Activated CD4-positive, alpha-beta T cell treated with anti-CD3 and anti-CD28 coated beads for 36 hours (primary cell): ENCODE measurements at places on chromosomes 1 and 21.

GRCh38 chr21:38478782-38479181, 19.5 kb downstream of the ERG start:
- DNase-seq = peak; percentile 52

GRCh38 chr1:211639475-211640300, 35.7 kb downstream of the NEK2 start:
- no peak for DNase-seq

- DNase-seq = no peak
Measured at GRCh38 chr1:214989341-214989740, 93.2 kb upstream of the KCNK2 start.

DNA sequence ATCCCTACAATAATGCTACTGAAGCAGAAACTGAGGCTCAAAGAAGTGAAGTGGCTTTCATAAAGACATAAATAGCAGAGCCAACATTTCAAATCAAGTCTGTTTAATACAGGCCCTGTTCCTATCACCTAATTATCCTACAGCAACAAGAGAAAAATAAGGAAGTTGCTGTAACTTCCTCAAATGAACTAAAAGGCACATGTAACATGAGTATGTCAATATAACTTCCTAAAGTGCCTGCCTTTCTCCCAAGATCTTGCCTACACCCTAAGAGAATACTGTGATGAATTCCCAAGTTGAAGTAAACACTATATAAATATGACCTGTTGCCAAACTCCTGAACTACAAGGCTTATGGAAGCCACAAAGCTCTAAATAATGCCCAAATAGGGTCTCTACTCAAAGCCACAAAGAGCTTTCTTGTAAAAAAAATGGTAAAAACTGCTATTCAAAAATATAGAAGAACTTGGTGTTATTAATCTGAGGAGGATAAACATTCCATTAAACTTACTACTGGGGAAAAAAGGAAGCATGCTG, 8.6 kb downstream of the BEND5 start:
- no peak for DNase-seq

- peak; percentile 52 for DNase-seq
Measured at GRCh38 chr1:9181990-9182783, 52.4 kb upstream of the H6PD start.

GRCh38 chr21:42505090-42505726, 8.4 kb upstream of the SLC37A1 start:
- no peak for DNase-seq

DNA sequence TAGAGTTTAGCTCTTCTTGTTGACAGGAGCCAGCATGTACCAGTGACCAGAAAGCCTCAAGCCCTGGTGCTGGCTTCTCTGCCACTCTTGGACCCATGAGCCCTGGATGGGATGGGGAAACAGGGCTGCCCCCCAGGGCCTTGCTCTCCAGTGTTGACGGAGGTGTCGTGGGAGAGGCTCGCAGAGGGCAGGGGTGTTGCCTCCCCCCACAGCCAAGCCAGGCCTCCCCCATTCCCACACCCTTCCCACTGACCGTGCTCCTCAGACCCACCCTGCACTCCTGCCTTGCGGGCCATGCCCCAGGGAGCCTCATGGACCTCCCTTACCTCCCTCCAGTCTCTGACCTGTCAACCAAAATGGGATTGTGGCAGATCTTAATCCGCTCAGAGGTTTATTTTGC, 123.8 kb upstream of the COL6A1 start:
- no peak for DNase-seq

DNA sequence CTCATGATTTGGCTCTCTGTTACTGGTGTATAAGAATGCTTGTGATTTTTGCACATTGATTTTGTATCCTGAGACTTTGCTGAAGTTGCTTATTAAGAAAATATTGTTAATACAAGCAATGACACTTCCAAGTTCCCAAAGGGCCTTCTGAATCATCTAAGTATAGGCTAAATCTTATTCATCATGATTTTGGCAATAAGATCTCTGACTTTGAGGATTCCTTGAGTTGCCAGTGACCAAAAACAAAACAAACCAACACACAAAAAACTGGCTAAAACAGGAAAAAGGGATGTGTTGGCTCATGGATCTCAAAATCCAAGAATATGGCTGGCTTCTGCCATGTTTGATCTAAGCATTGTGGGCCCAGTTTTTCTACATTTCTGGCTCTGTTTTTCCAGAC, 163.4 kb downstream of the HHIPL2 start:
- no peak for DNase-seq

GRCh38 chr1:210624722-210625121, 296.0 kb downstream of the HHAT start:
- no peak for DNase-seq

DNA sequence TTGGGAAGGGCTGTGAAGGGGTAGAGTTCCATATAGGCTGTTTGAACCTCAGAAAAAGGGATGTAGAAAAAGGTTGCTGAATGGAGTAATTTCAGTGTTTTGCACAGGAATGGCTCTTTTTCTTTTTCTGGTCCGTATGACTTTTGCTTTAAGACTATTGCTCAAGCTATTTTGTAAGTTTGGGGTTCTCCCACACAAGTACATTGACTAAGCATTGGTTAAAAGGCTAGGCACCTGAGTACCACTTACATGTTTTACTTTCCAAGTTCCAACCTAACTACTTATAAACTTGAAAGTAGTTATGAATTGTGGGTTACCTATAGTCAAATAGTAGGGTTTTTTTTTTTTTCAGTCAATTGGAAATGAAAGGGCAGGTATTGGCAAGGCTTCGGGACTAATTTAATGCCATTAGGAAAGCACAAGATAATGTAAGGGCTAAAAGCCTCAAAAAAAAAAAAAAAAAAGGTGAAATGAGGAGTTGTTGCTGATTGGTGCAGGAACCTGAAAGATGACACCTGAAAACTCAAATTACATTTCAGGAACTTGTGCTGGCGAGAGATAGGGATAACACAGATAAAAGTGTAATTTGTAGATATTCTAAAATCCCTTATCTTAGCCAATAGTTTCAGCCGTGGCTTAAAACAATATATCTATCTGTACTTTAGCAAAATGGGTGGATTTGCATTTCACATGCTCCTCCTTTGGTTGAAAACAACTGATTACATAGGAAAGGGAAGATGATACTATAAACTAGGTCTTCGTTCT, 209.5 kb downstream of the RPS6KC1 start:
- no peak for DNase-seq
